ENCODE measurements at places on chromosomes 2 and 18.

- no peak for DNase-seq
Observed at GRCh38 chr2:71620116-71620515, 166.8 kb downstream of the DYSF start.

DNA sequence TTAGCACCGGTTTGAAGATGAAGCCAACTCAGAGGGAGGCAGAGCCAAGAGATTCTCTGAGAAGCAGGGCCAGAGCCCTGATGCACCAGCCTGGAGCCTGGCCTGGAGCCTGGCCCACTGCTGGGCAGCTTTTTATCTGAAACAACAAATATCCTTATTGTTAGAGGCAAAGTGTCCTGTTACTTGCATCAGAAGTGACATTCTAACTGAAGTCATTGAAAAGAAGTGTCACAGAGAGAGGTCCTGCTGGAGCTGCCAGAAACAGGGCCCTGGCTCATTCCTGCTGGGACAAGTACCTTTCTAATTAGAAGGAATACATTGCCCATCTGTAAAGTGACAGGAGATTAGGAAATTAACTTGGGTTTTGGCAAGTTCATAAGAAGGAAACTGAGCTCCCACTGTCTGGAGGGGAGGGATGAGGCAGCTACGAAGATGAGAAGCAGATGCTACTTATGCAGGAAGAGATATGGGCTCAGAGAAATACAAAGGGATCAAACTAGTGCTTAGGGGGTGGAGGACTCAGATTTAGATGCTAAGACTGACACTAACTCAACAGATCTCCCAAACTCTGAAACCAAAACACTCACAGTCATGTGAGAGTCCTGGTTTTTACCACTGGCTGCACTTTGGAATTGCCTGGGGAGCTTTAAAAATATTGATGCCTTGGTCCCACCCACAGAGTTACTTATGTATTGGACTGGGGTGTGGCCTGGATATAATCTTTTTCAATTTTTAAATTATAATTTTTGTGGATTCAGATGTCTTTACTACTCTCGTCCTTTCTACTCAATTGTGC is 11.0 kb upstream of the HK2 start:
- DNase-seq, result no peak

- no peak for DNase-seq
Observed at GRCh38 chr18:12651651-12652050, 6.3 kb downstream of the SPIRE1 start.

DNA sequence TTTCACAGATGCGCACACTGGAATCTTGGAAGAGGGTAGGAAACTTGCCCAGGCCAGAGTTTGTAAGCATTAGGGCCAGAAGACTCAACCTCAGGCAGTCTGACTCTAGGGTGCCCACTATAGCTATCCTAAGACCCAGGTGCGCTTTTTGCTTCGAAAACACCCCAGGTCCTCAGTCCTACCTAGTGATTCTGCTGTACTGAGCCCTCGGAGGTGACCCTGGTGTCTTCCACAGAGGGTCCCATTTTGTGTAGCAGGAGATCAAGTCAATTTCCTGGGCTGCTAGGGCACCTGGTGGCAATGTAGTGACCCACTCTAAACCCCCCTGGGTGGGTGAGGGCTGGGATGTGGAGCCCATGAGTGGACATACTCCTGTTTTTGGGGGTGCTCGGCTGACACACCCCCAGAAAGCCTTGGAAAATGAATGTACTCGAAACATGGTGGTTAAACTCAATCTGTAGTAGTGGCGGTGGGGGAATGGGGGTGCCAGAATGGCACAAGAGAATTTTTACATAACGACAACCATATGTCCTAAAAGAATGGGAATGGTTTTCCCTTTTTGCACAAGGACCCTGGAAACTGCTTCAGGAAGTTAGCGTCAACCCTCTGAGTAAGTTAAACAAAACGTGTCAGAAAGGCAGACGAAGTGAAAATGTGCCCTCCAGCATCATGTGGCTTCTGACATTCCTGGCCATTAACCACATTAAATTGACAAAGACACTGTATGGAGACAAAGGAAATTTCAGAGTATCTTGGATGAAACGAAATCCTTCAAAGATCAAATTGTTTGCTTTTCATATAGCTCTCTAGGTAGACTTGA is 218.0 kb upstream of the COPS8 start:
- no peak for DNase-seq

DNA sequence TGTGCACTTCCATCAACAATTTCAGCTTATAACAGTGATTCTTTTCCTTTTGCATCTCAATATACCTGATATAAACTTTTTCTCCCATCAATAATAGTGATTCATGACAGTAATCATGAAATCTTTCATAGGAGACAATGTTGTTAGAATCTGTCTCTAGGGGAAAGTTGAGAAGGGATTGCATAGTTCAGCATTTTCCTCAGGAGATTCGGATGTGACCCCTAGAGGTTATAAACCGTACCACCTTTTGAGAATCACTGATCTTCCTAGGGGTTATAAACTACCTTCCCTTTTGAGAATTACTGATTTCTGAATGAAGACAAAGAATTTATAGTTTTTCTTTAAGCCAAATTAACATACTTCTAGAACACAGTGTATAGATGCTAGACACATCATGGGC is 53.0 kb upstream of the GALNT3 start:
- DNase-seq, result no peak

DNA sequence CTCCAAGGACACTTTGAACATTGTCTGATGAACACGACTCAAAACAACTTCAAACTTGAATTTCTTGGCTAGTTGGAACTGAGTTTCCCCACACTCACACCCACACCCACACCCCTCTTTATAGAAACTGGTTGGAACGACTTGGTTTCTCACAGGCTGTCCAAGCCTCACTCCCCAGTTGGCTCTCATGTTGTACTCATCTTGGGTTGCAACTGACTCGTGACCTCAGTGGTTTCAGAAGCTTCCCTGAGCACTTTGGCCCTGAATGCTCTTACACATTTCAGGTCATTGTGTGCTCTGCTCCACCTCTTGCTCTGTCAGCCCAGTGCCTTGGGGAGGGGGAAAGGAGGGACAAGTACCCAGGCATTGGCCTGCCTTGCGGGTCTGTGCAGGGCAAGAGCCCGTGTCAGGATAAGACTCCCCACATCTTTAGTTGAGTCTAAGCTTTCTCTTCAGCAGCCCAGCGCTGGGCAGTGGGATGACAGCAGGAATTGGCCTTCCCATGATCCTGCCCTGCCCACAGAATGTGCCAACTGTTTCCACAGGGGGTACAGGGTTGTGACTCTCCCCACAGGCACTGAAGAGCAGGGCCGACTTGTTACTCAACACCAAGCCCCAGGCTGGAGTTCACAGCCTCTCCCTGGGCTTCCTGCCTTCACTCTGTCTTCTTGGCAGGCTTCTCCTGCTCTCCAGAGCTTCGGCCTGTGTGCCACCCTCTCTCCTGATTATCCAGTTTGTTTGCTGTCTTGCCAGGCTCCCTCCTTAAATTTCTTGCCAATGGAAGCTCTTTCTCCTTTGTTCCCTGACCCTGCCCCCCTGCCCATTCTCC is 104.6 kb downstream of the RTN4 start:
- DNase-seq, result no peak

DNA sequence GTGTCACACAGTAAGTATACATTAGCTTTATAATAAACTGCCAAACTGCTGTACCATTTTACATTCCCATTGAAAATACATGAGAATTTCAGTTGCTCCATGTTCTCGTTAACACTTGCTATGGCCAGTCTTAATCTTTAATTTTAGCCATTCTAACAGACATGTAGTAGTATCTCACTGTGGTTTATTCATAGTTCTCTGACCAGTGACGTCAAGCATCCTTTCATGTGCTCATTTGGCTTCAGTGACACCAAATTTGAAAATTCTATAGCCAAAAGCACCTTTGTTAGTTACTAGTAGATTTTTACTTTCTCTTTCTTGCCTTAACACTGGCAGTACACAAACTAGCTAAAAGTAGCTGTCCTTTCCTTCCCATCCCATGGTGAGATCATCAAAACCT is 43.0 kb downstream of the CYP1B1 start:
- DNase-seq, result no peak

Data from activated T-cell treated with anti-CD3 and anti-CD28 coated beads for 24 hours (primary cell).